ENCODE measurements at places on chromosomes 6 and 20.

DNA sequence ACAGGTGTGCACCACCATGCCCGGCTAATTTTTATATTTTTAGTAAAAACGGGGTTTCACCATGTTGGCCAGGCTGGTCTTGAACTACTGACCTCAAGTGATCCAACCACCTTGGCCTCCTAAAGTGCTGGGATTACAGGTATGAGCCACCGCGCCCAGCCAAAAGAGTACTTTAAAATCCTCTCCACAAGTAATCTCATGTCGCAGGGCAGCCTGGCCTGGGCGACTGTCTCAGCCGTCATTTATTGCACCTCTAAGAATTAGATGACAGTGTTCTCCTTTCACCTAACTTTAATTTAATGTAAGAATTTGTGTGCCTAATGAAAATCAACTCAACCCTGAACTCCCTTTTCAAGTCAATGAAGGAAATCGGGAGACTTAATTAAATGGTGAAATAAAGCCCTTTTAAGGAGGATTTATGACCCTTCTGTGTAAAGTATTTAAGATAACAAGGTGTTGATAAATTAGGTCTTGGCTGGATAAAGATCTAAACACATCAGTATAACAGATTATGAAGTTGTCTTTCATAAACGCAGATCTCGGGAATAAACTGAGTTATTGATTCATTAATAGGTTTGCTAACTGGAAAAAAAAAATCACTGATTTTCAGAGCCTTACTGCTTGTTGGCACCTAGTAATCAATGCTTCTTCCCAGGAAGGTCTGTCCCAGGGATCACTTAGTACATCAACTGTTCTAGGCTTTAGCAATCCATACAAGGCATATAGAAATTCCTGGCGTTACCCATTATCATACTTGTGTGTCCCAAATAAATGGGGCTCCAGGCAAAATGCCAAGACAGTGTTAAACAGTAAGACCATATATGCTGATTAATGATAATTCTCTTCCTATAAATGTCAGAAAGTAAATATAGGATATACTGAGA lies 209.3 kb downstream of the GMDS start:
- DNase-seq = no peak

DNA sequence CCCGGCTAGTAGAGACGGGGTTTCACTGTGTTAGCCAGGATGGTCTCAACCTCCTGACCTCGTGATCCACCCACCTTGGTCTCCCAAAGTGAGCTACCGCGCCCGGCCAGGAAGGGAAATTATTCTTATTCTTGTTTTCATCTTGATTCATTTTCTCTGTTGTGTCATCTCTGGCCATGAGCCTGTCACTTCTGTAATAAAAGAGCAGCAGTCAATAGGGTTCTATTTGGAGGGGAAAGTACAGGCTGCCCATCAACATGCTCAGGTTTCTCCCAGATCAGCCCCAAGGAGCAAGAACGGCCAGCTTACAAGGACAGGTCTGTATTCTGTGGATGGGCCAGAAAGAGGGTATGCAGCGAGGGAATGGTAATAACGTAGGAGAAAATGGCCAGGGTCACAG lies 345.0 kb downstream of the PREX1 start:
- DNase-seq = no peak

- DNase-seq = no peak
These were observed 73.7 kb upstream of the TNFRSF21 start for GRCh38 chr6:47383360-47383759.

DNA sequence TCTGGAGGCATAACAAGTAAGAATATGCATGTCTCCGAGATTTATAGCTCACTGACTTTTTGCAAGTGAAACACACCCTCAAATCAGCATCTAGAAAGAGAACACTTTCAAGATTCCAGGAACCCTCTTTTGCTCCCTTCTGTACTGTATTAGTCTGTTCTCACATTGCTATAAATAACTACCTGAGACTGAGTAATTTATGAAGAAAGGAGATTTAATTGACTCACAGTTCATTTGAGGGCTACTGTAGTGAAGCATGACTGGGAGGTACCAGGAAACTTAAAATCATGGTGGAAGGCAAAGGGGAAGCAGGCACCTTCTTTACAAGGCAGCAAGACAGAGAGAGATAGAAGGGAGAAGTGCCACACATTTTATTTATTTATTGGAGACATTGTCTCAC lies 269.9 kb downstream of the UTRN start:
- no peak for DNase-seq

- DNase-seq = peak; percentile 32
These were observed 22.4 kb upstream of the KIAA0408 start for GRCh38 chr6:127481628-127482027.

GRCh38 chr20:51533291-51534172 lies 9.0 kb downstream of the NFATC2 start:
- DNase-seq = peak; percentile 79

DNA sequence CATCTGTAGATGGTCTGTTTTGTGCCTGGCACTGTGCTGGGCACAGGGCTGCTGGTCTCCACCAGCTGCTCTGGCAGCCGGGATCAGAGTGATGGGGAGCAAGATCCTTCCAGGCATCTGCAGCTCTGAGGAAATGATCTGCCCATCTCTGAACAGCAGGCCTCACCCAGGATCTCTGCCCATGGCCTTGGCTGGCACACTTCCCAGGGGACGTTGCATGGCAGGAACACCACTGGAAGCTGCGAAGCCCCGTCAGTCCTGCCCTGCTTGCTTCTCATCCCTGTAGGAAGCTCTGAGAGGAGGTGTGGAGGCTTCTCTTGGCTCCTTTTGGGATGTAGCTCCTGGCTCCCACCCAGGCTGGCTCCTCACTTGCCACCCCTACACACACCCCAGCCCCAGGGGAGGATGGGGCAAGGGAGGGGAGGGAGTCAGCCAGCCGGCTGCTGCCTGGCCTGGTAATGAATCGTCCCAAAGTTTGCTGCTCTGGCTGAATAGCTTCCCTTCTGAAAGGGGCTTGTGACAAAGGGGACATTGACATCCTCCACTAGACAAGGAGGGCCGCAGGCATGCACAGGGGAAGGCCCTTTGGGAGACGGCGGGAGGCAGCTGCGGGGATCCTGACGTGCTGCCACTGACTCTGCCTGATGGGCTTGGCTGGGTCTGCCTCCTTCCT lies 108.9 kb downstream of the VEGFA start:
- DNase-seq = peak; percentile 39

DNA sequence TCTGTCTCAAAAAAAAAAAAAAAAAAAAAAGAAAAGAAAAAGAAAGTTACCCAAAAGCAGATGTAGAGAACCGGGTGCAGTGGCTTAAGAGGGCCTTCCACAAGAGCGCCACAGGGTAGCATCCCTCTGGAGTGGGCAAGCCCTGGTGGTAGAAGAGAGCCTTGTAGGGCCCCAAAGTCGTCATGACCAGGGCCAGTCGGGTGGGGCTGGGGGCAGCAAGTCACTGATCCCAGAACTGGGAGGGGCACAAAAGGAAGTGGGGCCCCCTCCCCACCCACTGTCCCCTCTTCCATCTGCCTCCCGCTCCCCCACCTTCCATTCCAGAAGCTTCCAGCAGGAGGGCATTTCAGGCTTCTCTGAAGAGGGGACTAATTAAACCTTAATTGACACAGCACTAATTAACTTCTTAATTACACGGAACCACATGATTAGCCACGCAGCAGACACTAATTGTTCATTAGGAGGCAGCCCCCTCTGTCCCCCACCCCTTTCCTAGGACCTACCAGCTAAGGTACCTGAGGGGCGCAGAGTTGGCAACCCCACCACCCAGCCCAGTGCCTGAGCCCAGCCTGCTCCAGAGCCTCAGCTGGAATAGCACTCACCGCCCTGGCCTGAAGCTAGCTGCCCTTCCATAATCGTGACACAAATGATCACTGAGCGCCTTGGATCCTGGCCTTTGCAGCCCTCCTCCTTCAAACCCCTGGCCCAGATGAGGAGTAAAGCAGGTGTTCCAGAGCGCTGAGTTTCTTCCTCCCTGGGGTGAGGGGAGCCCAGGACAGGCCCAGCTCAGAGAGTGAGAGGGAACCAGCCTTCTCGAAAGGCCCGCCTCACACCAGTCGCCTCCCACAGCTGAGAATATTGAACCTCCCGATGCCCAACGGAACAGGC lies 34.8 kb downstream of the MDFI start:
- no peak for DNase-seq
